ENCODE measurements at places on chromosomes 11 and 22.
A peak's percentile ranks its signal among the peaks of the same experiment; 100 is the strongest.

- peak; percentile 41 for DNase-seq
These were observed 30.0 kb upstream of the CABP7 start for GRCh38 chr22:29689880-29690213.

- no peak for DNase-seq
These were observed 97.4 kb upstream of the IGLL5 start for GRCh38 chr22:22789922-22790845.

- DNase-seq: no peak
These were observed 36.6 kb upstream of the CREB3L1 start for GRCh38 chr11:46240861-46241260.

GRCh38 chr22:25095869-25096268, 103.8 kb upstream of the CRYBB3 start:
- DNase-seq: no peak

- DNase-seq: no peak
These were observed 213.4 kb upstream of the SYN3 start for GRCh38 chr22:33271390-33272161.

- DNase-seq: no peak
These were observed 150.7 kb downstream of the BLID start for GRCh38 chr11:121965330-121965729.

Data from activated T-cell treated with anti-CD3 and anti-CD28 coated beads for 24 hours (primary cell).